ENCODE measurements at places on chromosomes 6 and 20.

GRCh38 chr20:47289096-47289495 is 67.4 kb downstream of the ZMYND8 start:
- no peak for DNase-seq

- no peak for DNase-seq
These were observed 62.4 kb downstream of the TENT5A start for GRCh38 chr6:81690073-81690472.

DNA sequence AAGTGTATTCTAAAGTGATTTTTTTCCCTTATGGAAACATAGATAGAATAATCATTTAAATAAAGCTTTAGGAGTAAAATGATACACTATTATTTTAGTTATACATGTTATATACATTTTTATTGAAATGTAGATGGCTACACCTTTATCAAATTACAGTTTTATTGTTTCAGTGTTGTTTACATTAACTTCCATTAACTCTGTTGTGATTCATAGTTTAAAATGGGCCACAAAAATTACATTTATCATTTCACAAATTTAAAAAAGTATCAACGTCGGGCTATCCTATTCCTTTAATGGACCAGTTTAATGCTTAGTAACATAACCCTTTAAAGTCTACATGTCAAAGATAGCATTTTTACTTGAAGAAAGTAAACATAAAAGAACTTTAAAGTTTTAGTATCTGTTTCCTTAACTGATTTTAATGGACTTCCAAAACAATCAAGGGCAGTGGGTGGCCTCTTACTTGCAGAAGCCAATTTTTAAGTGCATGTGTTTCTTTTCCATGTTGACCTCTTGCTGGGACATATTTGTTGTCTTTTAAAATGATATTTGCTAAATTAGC is 47.8 kb upstream of the FLRT3 start:
- DNase-seq: no peak

- no peak for DNase-seq
These were observed 2.9 kb downstream of the COL20A1 start for GRCh38 chr20:63295846-63296245.

GRCh38 chr20:7716286-7716972 is 223.8 kb downstream of the HAO1 start:
- DNase-seq: no peak

- no peak for DNase-seq
These were observed 2.2 kb upstream of the MAPK13 start for GRCh38 chr6:36128073-36128472.
